RPMI7951 (cell line): ENCODE measurements at places on chromosomes 2 and 18. TPM values are rescaled to one million over a fixed set of nuclear protein-coding genes. Genes with fewer than 3 reads are reported as not detected.

GRCh38 chr2:150599889-150600288, 112.4 kb upstream of the RND3 start:
- DNase-seq: no peak

DNA sequence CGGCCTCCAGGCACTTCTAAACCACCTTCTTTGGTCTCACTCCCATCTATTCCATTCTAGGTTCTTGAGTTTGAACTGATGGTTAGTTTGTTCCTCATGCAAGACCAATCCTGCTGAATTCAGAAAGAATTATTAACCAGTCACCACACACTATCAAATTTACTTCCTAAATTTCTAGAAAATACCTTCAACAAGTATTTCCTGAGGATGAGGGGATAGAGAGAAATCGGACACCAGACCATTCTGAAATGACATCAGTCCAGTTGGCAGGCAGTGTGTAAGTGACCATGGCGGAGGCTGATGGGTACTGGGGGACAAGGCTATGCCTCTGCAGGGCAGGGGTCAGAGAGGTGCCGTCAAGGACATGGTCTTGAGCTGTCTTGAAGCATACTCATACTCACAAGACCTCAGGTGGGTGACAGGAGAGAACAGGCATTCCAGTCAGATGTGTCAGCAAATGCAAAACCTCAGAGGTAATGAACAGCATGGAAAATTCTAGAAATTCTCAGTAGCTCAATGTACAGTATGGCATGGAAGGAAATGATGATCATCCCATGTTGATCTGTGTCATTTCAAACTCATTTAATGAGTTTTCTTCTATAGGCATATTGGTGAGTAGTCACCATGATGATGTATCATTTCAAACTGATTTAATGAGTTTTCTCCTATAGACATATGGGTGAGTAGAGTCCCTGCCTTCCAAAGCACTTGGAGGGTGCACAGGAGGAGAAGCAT, 119.6 kb downstream of the DDX1 start:
- DNase-seq: no peak

DNA sequence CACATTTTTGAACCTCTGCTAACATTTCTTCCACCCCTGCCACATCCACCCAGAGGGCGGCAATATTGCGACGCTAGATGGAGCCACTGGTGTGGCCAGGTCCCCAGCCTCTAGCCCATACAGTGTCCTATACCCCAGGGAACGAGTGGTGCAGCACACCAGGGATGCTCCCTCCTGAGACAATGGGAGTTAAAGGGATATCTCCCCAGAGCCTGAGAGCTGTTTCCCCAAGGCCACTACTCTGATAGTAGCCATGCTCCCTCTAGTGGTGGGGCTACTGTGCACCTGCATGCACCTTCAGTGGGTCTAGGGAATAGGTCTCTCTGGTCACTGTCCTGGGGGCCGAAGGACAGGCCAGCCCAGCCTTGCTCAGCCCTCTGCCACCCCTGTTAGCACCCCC, 336.4 kb upstream of the FSHR start:
- no peak for DNase-seq

DNA sequence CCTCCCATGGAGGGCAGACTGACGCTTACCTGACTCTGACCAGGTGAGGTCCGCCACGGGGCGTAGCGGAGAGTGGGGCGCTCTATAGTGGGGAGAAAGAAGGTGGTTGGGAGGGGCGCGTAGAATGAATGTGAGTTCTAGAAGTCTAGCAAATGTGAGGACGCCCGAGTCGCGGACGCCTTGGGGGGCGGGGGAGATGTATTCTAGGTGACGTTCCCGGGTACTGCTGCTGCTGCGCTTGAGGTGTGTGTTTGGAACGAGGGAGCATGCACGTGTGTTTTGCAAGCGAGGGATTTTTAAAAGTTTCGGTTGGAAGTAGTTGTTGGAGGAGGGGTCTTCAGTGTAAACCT, 758 bp downstream of the RIF1 start:
- peak; percentile 19 for DNase-seq

- DNase-seq: no peak
Observed at GRCh38 chr2:158513841-158514240, 57.1 kb downstream of the PKP4 start.

GRCh38 chr2:223020971-223021675, 30.9 kb upstream of the KCNE4 start:
- DNase-seq: no peak

DNA sequence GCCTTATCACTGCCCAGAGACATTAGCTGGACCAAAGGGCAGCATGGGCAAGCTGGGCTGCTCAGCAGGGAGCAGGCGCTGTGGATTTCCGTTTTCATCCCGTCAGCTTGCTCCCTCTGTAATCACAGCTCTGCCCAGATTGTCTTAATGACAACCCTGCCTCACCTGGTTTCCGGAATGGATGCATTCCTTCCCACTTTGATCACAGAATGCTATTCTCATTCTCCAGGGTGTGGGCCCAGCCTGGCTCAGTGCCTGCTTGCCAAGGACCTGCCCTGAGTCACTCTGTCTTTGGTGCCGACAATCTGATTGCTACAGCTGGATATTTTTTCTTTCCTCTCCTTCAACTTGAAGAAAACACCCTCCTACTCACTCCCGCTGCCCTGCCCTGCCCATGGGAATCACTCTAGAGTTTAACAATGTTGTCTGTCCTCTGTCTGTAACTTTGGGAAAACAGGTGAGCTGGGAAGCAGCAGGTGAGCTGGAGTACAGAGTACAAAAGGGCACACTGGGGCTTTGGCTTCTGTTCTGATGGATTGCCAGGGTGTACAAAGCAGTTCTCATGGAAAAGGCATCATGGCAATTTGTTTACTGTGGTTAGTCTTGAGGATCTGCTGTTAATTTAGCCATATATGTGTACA, 27.2 kb upstream of the FAM136A start:
- peak; percentile 13 for DNase-seq

DNA sequence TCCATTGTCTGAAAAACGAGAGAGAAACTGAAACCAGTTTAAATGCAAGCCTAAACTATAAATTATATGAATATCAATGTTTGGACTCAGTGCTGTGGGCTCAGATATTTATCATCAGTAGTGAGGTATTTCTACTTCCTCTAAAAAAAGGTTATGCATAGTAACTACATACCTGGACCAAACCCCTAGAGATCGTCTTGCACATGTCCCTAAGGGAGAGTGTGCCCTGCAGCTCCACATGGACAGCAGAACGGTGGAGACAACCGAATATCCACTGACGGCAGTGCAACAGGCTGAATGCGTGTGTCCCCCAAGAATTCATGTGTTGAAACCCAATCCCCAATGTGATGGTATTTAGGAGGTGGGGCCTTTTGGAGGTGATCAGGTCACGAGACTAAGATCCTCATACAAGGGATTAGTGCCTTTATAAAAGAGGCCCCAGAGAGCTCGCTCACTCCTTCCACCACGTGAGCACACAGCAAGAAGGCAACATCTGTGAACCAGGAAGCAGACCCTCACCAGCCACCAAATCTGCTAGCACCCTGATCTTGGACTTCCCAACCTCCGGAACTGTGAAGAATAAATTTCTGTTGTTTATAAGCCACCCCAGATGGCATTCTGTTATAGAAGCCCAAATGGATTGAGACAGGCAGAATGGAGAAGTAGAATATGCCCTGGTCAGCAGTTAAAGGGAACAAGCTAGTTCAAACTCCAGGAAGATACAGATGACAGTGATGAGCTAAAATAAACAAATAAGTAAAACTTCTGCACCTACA, 208.4 kb downstream of the ANAPC1 start:
- DNase-seq: no peak

GRCh38 chr2:189222468-189223105, 43.0 kb upstream of the COL5A2 start:
- DNase-seq: peak; percentile 58

GRCh38 chr18:23353459-23353858, 99.6 kb upstream of the RIOK3 start:
- DNase-seq: no peak

- no peak for DNase-seq
Observed at GRCh38 chr2:63444565-63445288, 143.6 kb downstream of the WDPCP start.

GRCh38 chr2:120612471-120612870, 123.2 kb upstream of the GLI2 start:
- DNase-seq: no peak

Gene CPS1
- total RNA-seq: 46.0 and 49.3 TPM in 2 replicates

Gene CHRND
- not detected in 2 replicates for total RNA-seq

Gene FAHD2A
- 26.3 and 37.3 TPM in 2 replicates for total RNA-seq

Gene LRRTM4
- 0.10 and 0.12 TPM in 2 replicates for total RNA-seq

Gene SIX3
- total RNA-seq: not detected in 2 replicates

Gene SLC38A11
- total RNA-seq: not detected in 2 replicates

Gene PROKR1
- not detected in 2 replicates for total RNA-seq

Gene MC4R
- not detected in 2 replicates for total RNA-seq
